ENCODE measurements at places on chromosomes 11 and 22.

DNA sequence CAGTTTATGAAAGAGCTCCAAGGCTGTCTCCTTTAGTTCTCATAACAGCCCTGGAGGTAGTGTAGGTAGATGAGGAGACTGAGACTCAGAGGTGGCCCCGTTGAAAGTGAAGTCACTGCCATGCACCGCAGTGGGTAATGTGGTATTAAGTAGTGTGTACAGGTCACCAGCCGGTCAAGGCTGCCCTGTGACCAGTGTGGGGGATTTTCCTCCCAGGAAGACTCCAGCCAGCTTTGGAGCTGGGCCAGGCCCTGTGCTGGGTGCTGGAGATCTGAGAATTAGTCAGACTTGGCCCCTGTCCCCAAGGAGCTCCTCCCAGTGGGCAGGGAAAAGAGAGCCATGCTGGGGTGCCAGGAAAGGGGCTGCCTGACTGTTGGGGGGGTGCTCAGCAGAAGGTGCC is 5.3 kb downstream of the OMP start:
- peak; percentile 96 for DNase-seq

GRCh38 chr11:32421992-32422391 is 13.3 kb downstream of the WT1 start:
- no peak for DNase-seq

DNA sequence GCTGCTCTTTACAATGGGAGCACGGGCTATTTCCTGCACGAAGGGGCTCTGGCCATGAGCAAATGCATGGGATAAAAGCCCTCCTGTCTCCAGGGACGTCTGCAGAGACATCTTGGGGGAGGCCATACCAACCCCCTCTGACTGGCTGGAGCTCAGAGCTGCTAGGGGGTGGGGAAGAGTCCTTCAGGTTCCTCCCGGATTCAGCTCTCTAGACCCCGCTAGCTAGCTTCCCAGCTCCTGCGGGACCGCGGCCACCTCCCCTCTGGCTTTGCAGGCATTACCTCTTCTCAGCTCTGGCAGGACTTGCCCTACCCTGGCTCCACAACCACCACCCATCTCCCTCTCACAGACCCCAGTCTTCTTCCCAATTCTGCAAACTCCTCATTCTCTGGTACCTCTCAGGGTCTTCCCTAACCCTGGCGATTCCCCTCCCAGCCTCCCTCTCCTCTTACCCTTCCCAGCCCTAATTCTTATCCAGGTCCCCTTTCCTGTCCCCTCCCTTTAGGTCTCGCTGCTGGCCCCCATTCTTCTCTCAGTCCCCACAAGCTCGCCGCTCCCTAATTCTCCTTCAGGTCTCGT is 802 bp downstream of the SYT13 start:
- no peak for DNase-seq

- DNase-seq, result no peak
Measured at GRCh38 chr11:12581416-12581815, 92.8 kb upstream of the TEAD1 start.

DNA sequence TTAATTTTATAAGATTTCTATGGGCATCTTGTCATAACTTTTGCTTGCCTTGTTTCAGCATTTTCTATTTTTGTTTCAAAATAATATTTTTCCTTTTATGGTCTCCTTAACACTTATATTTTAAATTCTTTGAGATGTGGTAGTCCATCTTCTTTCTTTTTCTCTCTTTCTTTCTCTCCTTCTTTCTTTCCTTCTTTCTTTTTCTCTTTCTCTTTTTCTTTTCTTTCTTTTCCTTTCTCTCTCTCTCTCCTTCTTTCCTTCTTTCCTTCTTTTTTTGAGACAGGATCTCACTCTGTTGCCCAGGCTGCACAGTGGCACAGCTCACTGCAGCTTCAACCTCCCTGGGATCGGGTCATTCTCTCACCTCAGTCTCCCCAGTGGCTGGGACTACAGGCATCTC is 36.1 kb upstream of the OR10G7 start:
- DNase-seq, result no peak

GRCh38 chr11:101770648-101771047 is 144.2 kb upstream of the CEP126 start:
- DNase-seq, result no peak

DNA sequence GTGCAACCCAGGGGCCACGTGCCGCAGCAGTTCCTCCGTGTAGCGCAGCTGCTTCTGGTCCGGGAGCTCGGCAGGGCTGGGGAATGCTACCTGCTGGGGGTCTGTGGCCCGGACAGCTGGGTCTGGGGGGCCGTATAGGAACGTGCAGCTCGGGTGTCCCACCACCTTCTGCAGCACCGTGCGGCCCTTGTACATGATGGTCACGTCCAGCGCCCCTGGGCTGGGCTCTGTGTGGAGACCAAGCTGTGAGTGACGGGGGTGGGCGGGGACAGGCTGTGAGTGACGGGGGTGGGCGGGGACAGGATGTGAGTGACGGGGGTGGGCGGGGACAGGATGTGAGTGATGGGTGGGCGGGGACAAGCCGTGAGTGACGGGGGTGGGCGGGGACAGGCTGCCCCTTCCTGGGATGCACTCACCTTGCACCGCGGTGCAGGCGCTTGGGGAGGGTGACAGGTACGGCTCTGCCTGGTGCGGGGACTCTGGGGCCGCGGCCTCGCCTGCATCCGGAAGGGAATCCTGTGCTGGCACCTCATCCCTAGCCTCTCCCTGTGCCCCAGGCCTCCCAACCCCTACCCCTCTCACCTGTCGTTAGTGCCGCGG is 2.3 kb downstream of the IRF7 start:
- peak; percentile 64 for DNase-seq

DNA sequence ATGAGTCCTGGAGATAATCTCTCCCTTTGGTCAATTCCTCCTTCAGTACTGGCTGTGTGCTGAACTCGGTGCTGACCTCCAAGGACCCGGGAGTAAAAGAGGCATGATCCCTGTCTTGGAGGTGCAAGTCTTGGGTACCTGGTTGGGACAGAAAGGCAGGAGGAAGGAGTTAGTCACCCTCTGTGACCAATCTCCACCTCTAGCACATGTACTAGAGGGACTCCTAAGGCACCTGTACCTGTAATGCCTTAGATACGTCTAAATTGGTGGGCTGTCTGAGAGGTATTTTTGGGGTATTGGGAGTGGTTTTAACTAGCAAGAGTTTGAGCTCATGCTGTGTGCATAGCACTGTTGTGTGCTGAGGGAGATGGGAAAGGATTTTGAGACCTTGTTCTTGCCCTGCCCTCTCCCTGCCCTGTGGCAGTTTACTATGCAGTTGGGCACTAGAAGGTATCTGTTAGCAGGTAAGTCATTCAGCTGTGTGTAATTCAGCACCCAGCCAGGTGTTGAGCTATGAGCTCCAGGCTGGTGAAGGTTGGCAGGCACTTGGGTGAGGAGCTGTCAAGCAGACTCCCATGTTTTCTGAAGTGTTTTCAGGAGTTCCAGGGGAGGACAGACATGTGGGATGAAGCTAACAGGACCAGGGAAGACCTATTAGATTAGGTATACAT is 2.5 kb downstream of the PANX1 start:
- DNase-seq, result peak; percentile 25

DNA sequence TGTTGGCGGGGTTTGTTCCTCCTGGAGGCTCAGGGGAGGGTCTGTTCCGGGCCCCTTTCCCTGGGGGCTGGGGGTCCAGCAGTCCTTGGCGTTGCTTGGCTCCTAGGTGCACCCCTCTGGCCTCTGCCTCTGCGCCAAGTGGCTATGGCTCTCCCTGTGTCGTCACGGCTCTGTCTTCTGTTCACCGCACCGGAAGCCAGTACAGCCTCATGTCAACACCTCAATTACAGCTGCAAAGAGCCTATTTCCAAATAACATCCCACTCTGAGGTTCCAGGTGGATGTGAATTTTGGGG is 64.8 kb downstream of the CELSR1 start:
- DNase-seq, result no peak

GRCh38 chr11:73167363-73167954 is 25.3 kb upstream of the FCHSD2 start:
- DNase-seq, result no peak

DNA sequence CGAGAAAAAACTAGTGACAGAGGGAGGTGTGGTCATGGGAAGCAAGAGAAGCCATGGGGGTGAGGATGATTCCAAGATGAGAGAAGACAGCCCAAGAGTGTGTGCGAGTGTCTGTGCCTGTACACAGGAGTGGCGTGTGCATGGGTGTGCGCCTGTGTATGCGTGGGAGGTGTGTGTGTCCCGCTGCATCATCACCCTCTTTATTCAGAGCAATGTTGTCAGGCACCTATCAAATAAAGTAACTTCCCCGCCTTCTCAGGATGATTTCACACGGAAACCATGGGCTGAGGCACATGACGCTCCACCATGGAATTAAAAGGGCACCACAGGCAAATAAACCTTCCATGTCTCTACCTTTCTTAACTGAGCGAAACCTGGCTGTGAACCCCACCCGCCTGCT is 24.6 kb downstream of the MS4A10 start:
- no peak for DNase-seq

GRCh38 chr11:75261902-75262361 is 21.4 kb downstream of the TPBGL start:
- DNase-seq, result no peak

DNA sequence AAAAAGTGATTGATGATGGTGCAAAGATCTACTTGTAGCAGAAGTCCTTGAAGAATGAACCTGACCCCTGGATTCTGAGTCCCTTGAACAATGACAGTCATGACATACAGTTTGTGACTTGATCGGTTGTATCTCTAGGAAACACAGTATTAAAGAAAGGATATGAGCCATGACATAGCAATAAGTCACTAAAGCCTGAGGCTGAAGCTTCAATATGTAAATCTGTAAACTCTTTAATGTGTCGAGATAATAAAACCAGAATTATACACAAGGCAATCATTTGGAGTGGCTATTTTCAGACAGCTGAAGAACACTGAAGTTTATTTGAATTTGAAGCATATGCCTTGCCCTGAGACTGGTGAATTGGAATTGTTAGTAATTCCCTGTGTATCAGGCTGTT is 911.5 kb upstream of the RAG2 start:
- DNase-seq, result peak; percentile 39

Data from kidney tubule cell (primary cell).